ENCODE measurements at places on chromosomes 6 and 20. TPM values are rescaled to one million over a fixed set of nuclear protein-coding genes. Genes with fewer than 3 reads are reported as not detected.

ANGPT4 gene
- polyA plus RNA-seq: 0.14 TPM

PEX3 gene
- polyA plus RNA-seq: 11.9 TPM

WFDC2 gene
- 2.6 TPM for polyA plus RNA-seq

THBS2 gene
- 8.7 TPM for polyA plus RNA-seq

TSBP1 gene
- not detected for polyA plus RNA-seq

Data from right cardiac atrium (tissue), 5 donors.